ENCODE measurements at places on chromosomes 7 and 10.

DNA sequence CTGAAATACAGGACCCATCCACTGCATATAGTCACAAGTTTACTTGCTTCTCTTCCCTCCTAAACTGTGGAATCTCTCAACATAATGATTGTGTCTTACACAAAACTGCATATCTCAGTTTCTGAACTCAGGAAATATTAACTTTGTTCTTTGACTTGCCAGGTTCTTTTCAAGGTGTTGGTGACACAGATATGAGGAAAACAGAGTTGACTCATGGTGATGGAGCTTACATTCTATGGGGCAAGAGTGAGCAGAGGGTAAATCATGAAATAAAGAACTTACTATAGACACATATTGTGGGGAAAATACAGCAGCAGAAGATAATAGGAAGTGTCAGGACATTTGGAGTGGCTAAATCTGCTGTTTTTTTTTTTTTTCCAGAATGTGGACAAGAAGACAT, 72.5 kb upstream of the IGFBP3 start:
- DNase-seq = no peak

DNA sequence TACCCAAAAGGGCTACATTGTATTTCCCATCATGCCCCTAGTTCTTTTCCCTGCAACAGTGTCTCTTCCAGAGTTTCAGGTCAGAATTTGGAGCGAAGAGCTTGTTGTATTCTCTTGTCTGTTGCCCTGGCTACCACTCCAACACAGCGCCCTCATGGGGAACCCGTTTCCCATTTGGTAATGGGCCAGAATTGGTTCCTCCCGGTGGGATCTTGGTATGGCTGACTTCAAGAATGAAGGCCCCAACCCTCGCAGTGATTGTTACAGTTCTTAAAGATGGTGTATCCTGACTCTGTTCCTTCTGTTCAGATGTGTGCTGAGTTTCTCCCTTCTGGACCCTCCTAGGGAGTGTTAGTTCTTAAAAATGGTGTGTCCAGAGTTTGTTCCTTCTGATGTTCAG, 110.5 kb upstream of the ZNF32 start:
- no peak for DNase-seq

DNA sequence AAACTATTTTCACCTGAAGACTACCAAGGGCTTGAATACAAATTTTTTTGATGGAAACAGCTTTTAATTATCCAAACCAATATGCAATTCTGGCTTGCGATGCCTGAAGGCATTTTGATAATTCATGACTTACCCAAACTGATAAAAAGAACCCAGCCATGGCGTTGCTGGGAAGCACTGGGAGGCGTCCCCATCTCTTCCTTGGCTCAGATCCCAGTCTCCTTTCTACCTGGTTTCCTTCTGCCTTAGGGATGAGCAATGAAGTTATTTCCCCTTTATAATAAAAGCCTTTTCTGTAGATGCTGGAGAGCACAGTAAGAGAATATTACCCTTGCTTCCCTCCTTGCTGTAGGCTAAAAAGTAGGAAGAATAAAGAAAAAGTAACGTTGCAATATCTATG, 129.1 kb upstream of the ANK3 start:
- DNase-seq = no peak

GRCh38 chr10:114304571-114305421, 65.7 kb downstream of the VWA2 start:
- DNase-seq = peak; percentile 31

DNA sequence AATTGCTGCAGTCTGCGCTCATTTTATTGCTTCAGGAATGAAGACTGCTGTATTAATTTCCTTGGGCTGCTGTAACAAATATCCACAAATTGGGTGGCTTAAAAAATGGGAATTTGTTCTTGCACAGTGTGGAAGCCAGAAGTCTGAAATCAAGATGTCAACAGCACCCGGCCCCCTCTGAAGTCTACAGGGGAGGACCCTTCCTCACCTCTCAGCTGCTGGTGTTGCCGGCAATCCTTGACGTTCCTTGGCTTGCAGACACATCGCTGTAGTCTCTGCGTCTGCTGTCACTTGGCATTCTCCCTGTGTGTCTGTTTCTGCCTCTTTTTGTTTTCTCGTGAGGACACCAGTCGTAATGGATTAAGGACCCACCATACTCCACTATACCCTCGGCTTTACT, 166.2 kb downstream of the PTPN20 start:
- no peak for DNase-seq

DNA sequence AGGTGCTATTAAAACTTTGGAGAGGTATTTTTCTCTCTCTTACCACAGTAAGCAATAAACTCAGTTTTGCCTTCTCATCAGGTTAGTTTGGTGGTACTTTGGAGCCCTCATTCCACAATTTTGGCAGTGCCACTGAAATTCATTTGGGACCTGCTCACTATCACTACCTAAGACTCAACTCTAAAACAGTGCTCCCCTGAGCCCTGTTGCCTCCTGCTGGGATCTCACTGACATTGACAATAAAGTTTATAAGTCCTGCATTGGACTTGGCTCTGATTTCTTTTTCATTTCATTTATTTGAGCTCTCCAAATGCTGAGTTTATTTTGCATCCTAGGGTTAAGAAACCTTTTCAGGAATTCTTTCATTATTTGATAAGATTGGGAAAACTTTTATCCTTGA, 130.8 kb upstream of the HPS1 start:
- DNase-seq = no peak

DNA sequence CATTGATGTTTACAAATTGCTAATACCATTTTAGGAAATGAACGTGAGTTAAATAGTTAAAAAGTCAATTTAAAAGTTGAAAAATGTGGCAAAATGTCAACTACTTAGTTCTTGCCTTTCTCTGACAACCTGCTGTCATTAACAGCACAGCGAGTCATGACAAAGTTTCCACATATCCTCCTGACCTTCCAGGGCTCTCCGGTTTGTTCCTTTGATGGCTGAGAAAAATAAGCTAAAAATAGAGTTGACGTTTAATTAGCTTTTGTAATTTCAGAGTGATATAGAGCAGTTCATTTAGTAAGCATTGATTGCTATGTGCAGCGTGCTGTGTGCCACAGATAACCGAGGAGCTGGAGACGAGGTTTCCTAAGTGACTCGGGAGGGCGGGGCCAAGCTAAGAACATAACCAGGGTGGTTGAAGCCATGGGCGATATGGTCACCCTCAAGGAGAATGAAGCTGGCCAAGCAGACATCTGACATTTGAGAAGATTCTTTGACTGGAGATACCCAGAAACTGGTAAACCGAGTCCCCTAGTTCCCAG, 47.9 kb downstream of the OGDH start:
- DNase-seq = no peak

GRCh38 chr10:79020015-79020491, 48.7 kb upstream of the ZMIZ1 start:
- DNase-seq = no peak

DNA sequence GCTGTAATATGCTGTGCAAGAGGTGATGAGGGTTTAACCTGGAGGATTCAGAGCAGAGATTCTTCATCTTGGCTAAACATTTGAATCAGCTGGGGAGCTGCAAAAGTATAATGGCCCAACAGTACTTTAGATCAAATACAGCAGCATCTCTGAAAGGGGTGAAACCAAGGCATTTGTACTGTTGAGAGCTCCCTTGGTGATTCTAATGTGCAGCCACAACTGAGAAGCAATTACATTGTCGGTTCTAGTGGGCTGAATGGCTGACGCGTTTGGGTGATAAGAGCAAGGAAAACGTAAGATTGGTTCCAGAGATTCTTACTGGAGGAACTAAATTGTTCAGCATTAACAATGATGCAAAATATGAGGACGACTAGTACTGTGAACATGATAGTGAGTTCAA, 269.7 kb downstream of the AGMO start:
- DNase-seq = no peak
